ENCODE measurements at places on chromosomes 4 and X.

DNA sequence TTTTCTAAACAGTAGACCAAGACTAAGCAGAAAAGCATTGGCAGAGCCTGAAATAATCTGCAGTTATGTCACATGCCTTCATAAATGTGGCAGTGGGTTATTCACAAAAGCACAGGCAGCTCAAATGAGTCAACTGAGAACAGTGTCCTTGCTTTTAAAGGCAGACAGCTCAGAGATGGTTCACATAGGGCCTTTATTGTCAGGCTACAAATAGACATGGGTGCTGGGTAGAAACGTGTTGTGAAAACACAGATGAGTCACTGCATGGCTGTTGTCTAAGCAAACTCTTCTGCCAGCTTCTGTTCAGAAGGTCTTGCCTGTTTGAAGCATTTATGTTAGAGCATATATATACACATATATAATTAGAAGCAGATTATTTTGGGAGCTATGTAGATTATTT lies 118.0 kb downstream of the SLC4A4 start:
- DNase-seq: peak; percentile 23

DNA sequence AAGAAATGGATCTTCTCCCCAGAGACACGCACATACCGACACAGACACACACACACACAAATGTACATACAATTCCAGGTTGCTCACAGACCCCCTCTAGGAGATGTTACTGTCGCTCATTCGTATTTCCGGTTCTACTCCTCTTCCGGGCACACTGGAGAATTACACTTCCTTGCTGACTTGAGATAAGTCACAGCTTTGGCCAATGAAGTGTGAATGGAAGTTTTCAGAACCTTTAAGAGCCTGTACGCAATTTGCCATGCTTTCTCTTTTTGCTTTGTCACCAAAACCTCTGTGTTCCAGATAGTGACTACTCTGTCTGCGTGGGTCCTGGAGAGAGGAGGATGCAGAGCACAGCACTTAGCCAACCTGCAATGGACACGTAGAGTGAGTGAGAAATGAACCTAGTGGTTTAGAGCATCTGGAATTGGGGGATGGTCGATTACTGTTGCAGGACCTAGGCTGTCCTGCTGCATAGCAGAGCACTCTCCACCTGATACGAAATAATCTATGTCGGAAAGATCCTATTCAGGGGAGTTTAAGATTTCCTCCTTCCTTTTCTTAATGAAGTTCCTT lies 239.5 kb upstream of the TET2 start:
- no peak for DNase-seq

DNA sequence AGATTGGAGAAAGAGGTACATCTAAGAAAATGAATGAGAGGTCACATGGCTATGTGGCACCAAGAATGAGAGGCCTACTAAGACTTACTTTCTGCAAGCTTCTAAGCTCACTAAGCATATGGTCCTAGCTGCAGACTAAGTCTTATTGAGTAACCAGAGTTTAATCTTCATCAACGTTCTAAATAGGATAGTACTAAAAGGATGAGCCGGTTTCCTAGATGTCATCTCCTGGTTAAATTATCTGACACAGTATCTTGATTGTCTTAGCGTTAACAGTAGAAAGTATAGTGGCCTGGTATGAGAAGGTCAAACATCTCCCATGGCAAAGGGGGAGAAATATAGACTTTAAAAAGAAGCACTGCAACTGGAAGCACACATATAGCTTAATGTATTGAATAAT lies 448.1 kb downstream of the PDGFC start:
- DNase-seq: no peak

- DNase-seq: no peak
Observed at GRCh38 chr4:61583696-61584095, 383.6 kb downstream of the ADGRL3 start.

- DNase-seq: no peak
Observed at GRCh38 chr4:122914292-122914904, 8.0 kb downstream of the NUDT6 start.

GRCh38 chr4:176642472-176642871 lies 150.2 kb downstream of the VEGFC start:
- DNase-seq: no peak

GRCh38 chr4:6753891-6754290 lies 28.6 kb upstream of the KIAA0232 start:
- DNase-seq: no peak

DNA sequence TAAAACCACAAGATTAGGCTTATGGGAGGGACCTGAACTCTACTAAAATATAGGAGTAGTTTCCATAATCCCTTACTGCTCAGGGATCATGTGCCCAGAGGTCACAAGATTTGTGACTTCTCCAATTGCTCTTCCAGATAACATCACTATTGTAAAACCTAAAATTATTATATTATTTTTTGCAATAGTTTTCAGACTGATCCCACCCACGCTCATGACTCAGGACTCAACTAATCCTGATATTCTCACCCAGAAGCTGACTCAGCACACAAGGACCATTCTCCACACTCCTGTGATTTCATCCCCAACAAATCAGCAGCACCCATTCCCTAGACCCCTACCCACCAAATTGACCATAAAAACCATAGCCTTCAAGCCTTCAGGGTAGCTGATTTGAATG lies 24.0 kb upstream of the RPL34 start:
- no peak for DNase-seq

DNA sequence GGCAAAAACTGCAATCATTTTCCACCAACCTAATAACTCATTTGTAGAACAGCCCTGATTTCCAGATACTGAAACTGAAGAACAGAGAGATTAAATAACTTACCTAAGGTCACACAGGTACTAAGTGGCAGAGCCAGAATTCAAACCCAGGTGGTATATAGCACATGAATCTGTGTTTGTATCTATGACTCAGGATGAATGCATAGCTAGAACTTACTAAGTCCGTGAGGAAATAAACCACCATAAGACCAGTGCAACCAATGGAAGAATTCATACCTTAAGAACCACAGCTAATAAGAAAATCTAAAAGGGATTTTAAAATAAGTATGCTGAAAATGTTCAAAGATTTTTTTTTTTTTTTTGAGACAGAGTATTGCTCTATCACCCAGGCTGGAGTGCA lies 1.5 kb upstream of the PLAC1 start:
- DNase-seq: no peak

DNA sequence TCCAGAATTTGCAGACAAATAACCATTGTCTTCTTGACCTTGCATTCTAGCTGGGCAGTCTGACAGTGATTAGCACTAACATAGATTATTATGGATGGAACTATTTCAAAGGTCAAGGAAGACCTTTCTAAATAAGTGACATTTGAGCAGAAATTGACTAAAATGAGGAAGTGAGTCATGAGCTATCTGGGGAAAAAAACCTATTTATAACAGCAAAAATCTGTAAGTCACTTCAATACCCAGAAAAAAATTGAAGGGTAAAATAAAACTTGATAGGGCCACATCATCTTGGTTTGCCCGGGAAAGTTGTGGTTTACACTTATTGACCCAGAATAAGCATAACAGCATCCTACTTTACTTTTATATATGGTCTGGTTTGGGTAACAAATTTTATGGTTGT lies 414.6 kb upstream of the HS3ST1 start:
- no peak for DNase-seq

- no peak for DNase-seq
Observed at GRCh38 chr4:41324861-41325260, 68.1 kb downstream of the UCHL1 start.

All from smooth muscle cell of the brain vasculature (primary cell).